AG09309 (cell line): ENCODE measurements at places on chromosomes 1 and 21.

- DNase-seq = no peak
Measured at GRCh38 chr1:45536886-45537285, 13.7 kb upstream of the AKR1A1 start.

- no peak for DNase-seq
Measured at GRCh38 chr1:209643285-209644020, 8.8 kb downstream of the LAMB3 start.

DNA sequence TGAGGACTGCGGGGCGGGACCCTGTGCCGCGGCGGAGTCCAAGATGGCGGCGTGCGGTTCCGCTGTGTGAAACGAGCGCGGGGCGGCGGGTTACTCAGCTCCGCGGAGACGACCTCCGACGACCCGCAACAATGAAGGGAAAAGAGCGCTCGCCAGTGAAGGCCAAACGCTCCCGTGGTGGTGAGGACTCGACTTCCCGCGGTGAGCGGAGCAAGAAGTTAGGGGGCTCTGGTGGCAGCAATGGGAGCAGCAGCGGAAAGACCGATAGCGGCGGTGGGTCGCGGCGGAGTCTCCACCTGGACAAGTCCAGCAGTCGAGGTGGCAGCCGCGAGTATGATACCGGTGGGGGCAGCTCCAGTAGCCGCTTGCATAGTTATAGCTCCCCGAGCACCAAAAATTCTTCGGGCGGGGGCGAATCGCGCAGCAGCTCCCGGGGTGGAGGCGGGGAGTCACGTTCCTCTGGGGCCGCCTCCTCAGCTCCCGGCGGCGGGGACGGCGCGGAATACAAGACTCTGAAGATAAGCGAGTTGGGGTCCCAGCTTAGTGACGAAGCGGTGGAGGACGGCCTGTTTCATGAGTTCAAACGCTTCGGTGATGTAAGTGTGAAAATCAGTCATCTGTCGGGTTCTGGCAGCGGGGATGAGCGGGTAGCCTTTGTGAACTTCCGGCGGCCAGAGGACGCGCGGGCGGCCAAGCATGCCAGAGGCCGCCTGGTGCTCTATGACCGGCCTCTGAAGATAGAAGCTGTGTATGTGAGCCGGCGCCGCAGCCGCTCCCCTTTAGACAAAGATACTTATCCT is 430 bp downstream of the RBM15 start:
- DNase-seq = no peak

GRCh38 chr21:38800046-38800758 is 5.5 kb upstream of the ETS2 start:
- no peak for DNase-seq

DNA sequence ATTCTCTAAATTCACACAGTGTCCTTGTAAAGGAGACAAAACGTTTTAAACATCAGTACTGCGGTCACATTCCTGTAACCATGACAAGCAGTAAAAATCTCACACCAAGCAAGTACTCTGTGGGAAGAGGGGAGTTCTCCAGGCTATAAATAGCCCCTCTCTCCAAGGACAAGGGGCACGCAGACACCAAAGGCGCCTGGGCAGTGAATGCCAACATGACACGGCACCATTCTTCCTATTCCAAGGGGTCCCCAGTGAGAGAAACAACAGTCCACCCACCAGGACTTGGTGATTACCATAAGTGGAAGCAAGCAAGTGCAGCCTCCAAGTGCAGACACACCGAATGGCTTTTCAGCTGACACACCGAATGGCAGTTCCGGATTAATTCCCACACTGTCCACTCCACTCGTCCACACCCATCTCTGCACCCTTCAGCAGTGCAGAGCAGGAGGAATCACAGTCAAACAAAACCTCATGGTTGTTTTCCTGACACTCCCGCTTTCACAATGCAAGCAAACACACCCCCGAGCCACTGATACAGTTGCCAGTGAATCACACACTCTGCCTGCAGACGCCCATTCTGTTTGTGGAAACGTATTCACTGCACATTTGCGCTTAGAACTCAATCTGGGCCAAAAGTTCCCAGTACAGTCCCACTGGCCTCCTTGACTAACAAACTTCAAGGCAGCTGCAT is 1.8 kb downstream of the PTTG1IP start:
- DNase-seq = peak; percentile 49

GRCh38 chr1:167659450-167659849 is 29.4 kb downstream of the RCSD1 start:
- DNase-seq = no peak

DNA sequence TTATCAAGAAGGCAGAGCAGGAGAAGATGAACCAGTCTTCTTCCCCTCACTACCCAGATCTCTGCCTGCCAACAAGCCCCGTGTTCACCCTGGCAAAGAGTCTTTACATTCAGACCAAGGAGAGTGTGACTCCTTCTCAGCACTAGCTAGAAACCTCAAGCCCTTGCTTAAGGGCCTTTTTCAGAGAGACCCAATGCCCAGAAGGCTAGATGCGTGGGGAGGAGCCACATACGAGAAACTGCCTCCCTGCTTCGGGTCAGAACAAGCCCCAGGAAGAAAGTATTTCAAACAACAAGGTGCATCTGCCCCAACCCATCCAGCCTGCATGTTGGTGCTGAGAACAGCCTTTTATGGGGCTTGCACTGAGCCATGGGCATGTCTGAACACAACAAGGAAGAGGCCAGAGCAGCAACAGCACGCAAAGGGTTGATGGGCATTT is 152.7 kb upstream of the CAMK1G start:
- no peak for DNase-seq

DNA sequence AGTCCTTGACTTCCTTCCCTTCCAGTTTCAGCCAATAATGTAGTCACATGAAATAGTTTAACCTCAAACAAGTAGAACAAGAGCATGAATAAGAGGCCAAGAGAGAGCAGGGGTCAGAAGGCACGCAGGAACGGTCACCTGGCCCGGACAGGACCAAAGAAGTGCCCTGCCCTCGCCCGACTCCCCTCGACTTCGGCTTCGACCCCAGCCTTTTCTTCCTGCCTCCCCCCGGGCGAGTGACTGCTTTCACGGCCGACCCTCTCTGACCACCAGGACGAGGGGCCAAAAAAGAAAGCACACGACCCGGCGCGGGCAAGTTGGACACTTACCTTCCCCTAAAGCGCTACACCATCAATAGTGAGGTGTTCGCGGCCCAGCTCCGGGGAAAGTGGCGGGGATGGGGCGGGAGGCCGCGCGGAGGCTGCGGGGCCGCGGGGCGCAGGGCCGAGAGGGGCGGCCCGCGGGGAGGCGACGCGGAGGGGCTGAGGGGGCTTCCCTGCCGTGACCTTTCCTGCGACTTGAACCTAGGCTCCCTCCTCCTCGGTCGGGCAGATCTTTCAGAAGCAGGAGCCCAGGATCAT is 519 bp downstream of the RERE start:
- DNase-seq = no peak

DNA sequence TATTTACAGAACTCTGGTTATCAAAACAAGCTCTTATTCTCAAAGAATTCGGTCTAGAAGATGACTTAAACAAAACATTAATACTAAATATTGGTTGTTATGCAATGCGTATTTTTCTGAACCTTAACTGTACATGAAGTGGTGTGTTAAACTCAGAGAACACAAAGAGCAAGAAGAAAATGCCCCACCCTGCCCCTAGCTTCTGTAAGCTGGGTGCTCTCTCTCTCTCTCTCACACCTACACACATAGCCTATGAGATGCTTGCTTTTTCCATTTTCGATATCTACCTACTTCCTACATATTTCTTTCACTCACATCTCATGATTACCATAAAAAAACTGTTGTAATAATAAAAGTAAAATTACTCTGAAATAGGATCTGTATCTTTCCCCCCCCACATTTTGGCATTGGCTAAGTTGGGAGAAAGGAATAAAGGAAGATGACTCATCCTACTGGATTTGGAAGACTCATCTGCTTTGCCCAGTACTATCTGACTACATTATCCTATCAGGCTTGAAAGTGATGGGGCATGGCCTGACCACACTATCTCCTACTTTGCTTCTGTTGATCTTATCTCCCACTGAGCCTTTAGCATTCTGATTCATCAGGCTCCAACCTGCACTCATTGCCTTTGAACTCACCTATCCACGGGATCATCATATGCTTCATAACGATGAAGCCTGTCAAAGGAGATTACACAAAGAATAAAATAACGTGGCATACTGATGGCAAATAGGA is 2.9 kb downstream of the CRYZ start:
- no peak for DNase-seq

DNA sequence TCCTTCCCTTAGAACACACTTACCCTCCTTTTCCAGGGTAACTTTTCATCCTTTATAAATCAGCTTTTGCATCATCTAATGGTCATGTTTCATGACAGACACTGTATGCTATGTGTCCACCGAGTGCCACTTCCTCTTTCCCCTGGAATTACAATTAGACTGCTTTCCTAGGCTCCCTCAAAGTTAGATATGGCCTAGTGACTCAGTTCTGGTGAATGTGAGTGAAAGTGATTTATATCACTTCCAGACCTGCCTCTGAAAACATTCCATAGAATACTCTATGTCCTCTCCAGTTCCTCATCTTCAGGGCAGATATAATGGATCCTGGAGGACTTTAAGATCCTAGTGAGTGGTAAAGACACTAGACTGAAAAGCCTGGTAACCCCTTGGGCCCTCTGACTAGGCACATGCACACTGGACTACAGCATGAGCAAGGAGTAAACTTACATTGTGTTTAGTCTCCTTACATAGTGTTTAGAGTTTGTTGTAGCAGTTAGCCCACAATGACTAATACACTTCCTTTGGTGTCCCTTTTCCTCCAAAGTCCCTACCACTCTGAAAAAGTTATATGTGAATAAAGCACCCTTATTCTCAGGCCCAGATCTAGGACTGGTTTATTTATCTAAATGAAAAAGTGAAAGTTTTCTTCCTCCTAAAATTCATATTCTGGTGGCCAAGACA is 59.3 kb downstream of the GPR88 start:
- no peak for DNase-seq

DNA sequence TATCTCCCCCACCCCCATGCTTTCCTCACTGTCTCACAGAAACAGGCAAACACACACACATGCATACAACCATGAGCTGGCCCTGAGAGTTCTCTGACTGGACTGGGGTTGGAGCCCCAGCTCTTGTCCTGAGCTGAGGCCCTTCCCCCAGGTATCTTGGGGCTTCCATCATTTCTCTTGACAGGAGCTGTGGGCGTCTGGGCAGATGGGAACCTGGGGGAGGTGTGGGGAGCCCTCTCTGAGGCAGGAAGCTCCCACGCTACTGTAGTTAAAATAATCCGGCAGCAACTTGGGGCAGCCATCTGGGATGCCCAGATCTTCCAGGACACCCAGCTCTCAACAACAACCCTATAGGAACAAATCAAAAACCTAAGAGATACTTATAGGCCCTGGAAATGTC is 2.7 kb upstream of the KIF21B start:
- DNase-seq = no peak

GRCh38 chr1:21020151-21020550 is 156.5 kb downstream of the EIF4G3 start:
- DNase-seq = no peak

DNA sequence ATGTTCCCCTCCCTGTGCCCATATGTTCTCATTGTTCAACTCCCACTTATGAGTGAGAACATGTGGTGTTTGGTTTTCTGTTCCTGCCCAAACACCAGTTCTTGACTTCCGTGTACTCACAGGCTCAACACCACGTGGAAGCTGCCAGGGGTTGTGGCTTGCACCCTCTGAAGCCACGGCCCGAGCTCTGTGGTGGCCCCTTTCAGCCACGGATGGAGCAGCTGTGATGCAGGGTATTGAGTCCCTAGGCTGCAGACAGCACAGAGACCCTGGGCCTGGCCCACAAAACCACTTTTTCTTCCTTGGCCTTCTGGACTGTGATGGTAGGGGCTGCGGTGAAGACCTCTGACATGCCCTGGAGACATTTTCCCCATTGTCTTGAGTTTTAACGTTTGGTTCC is 111.6 kb downstream of the SYT14 start:
- DNase-seq = no peak

DNA sequence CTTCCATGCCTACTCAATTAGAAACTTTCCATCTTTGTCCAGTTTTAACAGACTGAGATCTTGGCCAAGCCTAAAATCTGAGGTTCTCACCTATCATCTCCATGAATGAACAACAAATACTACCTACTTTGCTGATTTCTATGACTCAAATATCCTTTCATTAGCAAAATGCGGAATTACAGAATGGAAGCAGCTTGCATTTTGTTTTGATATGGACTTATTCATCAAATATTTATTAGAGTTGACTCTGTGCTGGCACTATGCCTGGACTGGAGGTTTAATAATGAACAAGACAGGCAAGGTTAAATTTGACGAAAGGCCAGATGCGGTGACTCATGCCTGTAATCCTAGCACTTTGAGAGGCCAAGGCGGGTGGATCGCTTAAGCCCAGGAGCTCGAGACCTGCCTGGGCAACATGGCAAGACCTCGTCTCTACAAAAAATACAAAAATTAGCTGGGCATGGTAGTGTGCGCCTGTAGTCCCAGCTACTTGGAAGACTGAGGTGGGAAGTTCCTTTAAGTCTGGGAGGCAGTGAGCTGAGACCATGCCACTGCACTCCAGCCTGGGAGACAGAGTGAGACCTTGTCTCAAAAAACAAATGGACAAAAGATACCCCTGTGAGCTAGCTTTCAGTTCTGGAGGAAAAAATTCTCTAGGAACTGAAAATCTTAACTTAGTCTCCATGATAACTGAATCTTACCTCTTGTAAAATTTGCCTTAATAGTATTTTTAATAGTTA is 29.4 kb upstream of the SOD1 start:
- DNase-seq = peak; percentile 28

GRCh38 chr21:37945036-37945435 is 28.8 kb upstream of the KCNJ6 start:
- DNase-seq = no peak
